AG09319 (cell line): ENCODE measurements at places on chromosomes 12 and 14.

DNA sequence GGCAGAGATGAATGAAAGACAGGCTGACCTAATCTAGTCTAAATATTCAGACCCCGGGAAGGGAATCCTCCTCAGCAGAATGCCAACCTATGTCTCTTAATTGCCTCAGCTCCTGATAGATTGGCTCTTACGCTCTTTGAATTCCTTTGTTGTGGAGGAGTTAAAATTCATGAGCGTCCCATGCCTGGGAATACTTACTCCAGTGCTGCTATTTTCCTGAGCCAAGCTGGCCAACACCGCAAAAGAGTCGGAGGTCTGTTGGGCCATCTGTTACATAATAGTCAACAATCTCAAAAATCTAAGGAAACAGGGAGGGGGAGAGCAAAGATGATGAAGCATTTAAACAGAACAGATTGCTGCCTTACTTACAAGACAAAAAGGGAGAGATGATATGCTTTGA lies 182.8 kb downstream of the ASCL1 start:
- DNase-seq, result no peak

- no peak for DNase-seq
Measured at GRCh38 chr14:51457843-51458562, 193.7 kb upstream of the FRMD6 start.

DNA sequence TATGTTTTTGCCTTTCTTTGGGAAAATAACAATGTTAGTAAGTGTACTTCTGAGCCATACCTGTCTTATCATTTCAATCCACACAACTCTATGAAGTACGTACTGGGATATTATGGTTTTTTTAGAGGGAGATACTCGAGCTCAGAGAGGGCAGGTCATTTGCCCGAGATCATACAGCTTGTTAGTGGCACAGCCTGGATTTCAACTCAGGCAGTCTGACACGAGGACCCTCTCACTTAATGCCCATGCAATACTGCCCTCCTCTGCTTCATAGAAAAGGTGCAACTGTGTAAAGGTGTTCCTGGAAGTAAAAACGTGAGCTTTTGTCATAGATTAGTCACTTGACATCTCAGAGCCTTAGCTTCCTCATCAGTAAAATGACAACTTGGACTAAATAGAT lies 128.0 kb downstream of the NDUFA12 start:
- no peak for DNase-seq

DNA sequence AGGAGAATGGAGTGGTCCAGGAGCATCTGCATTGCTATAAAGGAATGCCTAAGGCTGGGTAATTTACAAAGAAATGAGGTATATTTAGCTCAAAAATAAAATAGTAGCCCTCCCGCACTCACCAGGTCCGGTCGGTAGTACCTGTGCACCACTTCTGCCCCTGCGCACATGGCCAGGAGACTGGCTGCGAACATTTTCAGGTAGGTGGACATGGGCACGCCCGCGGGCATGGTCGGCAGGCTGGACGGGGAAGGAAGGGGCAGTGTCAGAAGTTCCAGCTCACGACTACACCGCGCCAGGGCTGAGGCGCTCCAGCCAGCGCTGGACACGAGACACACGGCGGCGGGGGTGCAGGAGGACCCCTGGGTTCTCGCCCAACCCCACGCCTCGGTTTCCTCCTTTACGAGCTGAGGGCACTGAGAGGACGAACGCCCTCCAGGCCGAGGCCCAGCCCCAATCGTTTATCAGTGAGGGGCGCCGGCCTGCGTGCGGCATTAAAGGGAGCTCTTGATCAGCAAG lies 9.1 kb upstream of the TDG start:
- DNase-seq, result no peak

DNA sequence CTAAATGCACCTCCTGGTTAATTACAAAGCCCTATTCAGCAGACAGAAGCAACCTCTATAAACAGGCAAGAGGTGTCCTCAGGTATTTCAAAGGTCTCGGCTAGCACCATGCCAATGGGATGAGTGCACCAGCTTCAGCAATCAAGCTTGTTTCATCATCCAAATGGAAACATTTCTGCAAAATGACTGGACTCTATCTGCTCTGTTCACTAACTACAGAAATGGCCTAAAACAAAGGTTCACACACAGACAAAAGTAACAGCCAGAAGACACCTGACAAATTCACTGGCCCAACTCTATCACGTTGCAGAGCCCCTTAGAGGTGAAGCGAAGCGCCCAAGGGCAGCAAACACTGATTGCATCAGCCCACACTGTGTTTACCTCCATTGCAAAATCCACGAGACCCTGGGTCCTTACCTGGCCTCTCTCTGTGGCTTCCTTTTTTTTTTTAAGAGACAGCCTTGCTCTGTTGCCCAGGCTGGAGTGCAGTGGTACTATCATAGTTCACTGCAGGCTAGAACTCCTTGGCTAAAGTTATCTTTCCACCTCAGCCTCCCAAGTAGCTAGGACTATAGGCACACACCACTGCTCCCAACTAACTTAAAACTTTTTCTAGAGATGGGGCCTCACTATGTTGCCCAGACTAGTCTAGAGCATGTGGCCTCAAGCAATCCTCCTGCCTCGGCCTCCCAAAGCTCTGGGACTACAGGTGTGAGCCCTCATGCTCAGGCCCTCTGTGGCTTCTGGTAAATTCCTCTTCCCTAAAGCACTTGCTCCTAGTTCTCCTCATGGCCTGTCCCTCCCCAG lies 8.5 kb upstream of the SYNE3 start:
- DNase-seq, result no peak

DNA sequence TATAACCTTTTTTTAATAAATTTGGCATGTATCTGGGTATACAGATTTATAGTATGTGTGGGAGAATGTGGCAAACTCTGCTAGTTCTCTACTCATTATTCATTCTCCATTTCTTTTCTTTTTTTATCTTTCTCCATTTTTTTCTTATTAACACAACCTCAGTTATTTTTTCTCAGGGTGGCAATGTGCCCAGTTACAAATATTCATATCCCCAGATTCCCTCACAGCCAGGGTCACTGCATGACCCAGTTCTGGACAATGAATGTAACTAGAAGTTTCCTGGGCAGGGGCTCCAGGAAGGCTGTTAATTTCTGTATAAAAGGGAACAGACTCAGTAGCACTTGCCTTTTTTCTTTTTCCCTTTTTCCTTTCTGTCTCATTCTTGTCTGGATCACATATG lies 95.6 kb downstream of the VCPKMT start:
- no peak for DNase-seq

- DNase-seq, result peak; percentile 80
Measured at GRCh38 chr12:116982791-116983411, 72.2 kb downstream of the FBXW8 start.

- no peak for DNase-seq
Measured at GRCh38 chr14:21455592-21455911, 371 bp downstream of the CHD8 start.

GRCh38 chr12:115979351-115979750 lies 298.1 kb downstream of the MED13L start:
- DNase-seq, result no peak

DNA sequence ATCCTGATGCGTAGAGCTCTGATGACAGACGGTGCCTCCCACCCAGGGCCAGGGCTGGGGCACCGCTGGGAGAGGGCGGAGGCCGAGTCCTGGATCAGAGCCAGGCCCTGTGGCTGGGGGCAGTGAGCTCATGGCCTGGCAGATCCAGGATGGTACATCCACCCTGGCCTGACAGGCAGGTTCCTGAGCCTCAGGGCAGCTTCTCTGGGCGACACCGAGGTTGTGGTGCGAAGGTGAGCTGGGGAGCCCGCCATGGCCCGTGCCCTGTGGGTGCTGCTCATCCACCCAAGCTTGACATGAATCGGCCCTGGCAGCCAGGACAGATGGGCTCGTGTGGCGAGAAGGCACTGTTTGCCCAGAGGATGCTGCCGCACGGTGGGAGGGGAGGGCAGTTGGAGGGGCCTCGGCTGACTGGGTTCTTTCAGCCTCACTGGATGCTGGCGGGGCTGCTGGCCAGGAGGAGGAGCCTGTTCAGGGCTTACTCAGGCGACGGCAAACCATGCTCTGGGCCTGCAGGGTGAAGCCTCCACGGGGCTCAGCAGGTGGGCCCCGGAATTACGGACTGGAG lies 16.6 kb downstream of the LRTM2 start:
- no peak for DNase-seq

- DNase-seq, result no peak
Measured at GRCh38 chr14:74434294-74434693, 8.3 kb upstream of the SYNDIG1L start.

DNA sequence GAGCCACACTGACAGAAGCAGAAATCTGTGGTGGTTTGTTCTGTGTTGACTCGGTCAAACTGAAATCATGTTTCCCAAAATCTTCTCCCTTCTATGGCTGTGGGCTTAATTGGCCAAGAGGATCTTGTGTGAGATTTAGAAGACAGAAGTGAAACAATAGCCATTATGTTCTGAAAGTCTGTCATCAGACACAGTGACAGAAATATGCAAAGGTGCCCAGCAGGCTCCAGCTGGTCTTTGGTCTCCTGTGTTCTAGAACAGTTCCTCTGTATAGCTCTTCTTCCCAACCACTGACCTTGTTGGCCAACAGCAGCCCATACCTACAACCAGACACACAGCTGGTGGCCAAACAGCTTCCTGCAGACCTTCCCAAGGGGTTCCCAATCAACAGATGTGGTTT lies 25.0 kb upstream of the COCH start:
- DNase-seq, result no peak
